ENCODE measurements at places on chromosomes 7 and 10.

DNA sequence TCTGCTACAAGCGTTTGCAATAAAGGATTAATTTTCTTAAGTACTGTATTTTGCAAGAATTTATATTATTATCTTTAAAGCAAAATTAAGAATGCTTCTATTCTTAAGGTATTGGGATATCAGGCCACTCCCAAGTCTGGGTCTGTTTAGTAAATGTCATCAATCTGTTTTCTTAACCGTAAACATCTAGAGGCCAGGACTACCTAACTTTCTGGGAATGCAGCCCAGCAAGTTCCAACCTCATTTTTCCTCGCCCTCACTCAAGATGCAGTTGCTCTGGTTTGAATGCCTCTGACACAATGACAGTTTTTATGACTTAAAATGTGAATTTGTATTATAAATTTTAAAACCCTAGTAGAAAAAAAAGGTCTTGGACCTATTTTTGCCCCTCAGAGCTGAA lies 143.5 kb downstream of the INHBA start:
- no peak for DNase-seq

DNA sequence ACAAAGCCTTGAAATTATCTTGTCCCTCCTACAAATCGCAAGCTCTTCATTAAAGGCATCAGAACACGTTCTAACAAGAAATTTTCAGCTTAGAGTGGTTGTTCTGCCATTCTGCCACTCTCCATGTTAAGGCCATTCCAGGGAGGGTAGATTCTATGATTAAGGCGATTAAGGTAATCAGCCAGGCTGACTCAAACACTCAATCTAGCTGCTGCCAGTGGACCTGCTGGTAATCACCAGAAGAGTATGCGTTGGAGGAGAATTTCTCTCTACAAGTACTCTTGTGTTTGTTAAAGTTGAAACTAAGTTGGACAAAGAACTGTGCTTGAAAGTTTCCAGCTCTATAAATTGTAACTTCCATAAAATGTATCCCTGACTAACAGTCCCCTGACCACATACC lies 149.2 kb upstream of the COL1A2 start:
- no peak for DNase-seq

GRCh38 chr10:18436902-18437301 lies 214.5 kb downstream of the NSUN6 start:
- no peak for DNase-seq

GRCh38 chr7:83413424-83413823 lies 235.5 kb downstream of the SEMA3E start:
- peak; percentile 45 for DNase-seq

DNA sequence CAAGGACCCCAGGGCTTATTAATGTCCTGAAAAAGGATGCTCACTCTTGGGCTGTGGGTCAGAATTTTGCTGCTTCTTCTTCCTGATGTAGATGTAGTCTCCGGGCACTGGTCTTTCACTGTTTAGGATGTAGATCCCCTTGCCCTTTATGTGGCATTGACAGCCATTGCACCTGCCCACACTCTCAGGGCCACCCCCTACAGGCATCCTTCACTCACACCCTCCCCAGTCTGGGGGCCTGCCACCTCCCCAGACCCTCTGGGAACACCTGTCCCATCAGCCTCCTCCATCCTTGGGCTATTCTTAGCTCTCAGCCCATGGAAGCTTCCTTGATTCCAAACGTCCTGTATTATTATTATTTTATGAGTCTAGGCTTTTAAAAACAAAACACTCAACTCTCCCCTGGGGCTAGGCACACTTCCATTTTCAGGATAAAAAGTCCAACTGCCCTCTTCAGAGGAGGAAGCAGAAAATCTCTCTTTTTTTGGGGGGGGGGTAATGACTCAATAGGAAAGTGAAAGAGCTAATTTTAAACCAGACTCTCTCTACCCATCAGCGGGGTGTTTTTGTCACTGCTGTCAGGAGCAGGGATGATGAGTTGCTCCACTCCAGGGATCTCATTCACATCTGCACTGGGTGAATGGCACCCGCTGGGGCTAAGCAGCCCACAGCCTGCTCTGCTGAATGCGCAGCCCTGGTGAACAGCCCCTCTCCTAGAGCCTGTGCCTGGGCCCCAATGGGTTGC lies 11.5 kb upstream of the KLRG2 start:
- peak; percentile 14 for DNase-seq

GRCh38 chr10:16992611-16993119 lies 136.9 kb downstream of the CUBN start:
- DNase-seq: peak; percentile 45

All from fibroblast of skin of scalp (primary cell).